ENCODE measurements at places on chromosomes 5 and 9.

DNA sequence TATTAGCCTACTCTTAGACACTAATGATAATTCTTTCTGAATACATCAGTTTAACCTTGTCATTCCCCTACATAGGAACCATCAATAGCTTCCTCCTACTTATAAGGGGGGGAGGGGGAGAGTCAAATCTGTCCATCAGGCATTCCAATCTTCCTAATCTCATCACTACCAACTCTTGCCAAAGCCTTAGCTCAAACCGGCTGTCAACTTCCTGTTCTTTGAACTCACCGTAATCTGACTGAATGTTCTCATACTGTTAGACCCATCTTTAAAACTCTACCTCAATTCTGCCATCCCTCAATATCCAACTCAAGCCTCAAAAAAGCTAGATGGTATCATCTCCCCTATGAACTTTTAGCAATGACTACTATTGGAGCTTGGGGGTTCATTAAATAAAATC, 41.9 kb upstream of the RNF38 start:
- no peak overlapping the region for H3K4me3 ChIP-seq
- no peak overlapping the region for H3K27ac ChIP-seq
- 0 out of 2 replicates have a peak, but pooled peaks cover 3% of the 10 kb centered on the region for H3K4me1 ChIP-seq
- no peak for DNase-seq
- H3K36me3 ChIP-seq: no peaks in the 10 kb centered on the region
- no peaks in the 10 kb centered on the region for H3K27me3 ChIP-seq

- H3K36me3 ChIP-seq: no peaks in the 10 kb centered on the region
- H3K4me1 ChIP-seq: no peaks in the 10 kb centered on the region
- no peak overlapping the region for H3K27ac ChIP-seq
- DNase-seq: no peak
- no peaks in the 10 kb centered on the region for H3K27me3 ChIP-seq
Observed at GRCh38 chr5:19047277-19047676, 940.7 kb downstream of the CDH18 start.

GRCh38 chr9:89351584-89352300, 33.4 kb downstream of the SECISBP2 start:
- DNase-seq: no peak
- H3K4me1 ChIP-seq: no peaks in the 10 kb centered on the region
- no peak overlapping the region for H3K4me3 ChIP-seq
- peaks cover 20% of the 10 kb centered on the region for H3K36me3 ChIP-seq
- no peaks in the 10 kb centered on the region for H3K27me3 ChIP-seq

DNA sequence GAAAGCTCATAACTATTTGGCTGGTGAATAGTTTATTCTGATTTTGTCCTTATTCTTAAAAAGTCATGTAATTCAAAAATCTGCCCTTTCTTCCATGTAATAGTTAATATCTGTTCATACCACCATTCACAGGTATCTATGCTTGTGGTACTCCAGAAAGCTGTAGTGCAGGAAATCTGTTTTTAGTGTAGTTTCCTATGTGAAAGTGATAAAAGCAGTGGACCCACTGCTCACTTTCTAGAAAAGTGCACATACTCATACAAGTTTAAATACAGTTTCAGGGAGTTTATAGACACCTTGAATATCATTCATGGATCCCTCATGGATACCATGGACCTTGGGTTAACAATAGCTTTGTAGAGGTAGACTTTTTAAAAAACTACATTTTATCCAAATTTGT, 20.2 kb downstream of the PBX3 start:
- H3K36me3 ChIP-seq: no peaks in the 10 kb centered on the region
- H3K27me3 ChIP-seq: no peaks in the 10 kb centered on the region
- no peaks in the 10 kb centered on the region for H3K4me1 ChIP-seq
- no peak overlapping the region for H3K27ac ChIP-seq
- DNase-seq: no peak
- no peak overlapping the region for H3K4me3 ChIP-seq

- H3K4me3 ChIP-seq: no peak overlapping the region
- no peaks in the 10 kb centered on the region for H3K27me3 ChIP-seq
- DNase-seq: no peak
Observed at GRCh38 chr5:126334760-126335159, 88.4 kb upstream of the GRAMD2B start.

- no peak for DNase-seq
- H3K4me3 ChIP-seq: no peak overlapping the region
- H3K36me3 ChIP-seq: peaks cover 13% of the 10 kb centered on the region
- no peaks in the 10 kb centered on the region for H3K27me3 ChIP-seq
- H3K27ac ChIP-seq: 0 out of 2 replicates have a peak overlapping the region, but pooled peaks have one; percentile 9
- peaks cover 18% of the 10 kb centered on the region for H3K4me1 ChIP-seq
Observed at GRCh38 chr5:78416677-78417425, 56.4 kb downstream of the SCAMP1 start.

- H3K4me3 ChIP-seq: no peak overlapping the region
- no peaks in the 10 kb centered on the region for H3K36me3 ChIP-seq
- no peak overlapping the region for H3K27ac ChIP-seq
- peaks cover 10% of the 10 kb centered on the region for H3K4me1 ChIP-seq
- no peaks in the 10 kb centered on the region for H3K27me3 ChIP-seq
Observed at GRCh38 chr9:15310107-15310850, 3.3 kb upstream of the TTC39B start.
